Esophagus muscularis mucosa (tissue), 4 donors: ENCODE measurements at places on chromosomes 7 and 10. TPM values are rescaled to one million over a fixed set of nuclear protein-coding genes. Genes with fewer than 3 reads are reported as not detected.

Gene HOXA13
- not detected for total RNA-seq

Gene ARMC10
- total RNA-seq: 28.8 TPM

Gene MAGI2
- total RNA-seq: 20.7 TPM

Gene CTNNA3
- total RNA-seq: 15.0 TPM

Gene FAM221A
- total RNA-seq: 6.2 TPM

Gene SCRN1
- total RNA-seq: 81.0 TPM

DNA sequence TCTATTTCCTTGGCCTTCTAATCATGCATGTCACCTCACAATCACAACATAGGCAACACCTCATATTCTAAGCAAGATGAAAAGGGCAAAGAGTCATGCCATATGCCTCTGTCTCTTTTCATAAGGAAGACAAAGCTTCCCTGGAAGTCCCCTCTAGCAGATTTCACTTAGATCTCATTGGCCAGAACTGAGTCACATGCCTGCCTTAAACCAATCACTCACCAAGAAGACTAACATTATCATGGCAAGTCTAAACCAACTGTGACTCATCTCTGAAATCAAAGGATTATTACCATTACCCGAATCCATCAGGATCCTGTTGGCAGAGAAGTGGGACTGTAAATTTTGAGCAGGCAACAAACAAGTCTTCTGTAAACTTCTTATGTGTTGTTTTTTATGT lies 27.8 kb downstream of the CAV1 start:
- peaks cover 7% of the 10 kb centered on the region for H3K36me3 ChIP-seq
- H3K27me3 ChIP-seq: no peaks in the 10 kb centered on the region
- no peak for DNase-seq
- peaks cover 79% of the 10 kb centered on the region for H3K4me1 ChIP-seq
- H3K4me3 ChIP-seq: no peak overlapping the region

- no peak overlapping the region for H3K4me3 ChIP-seq
- no peak overlapping the region for H3K27ac ChIP-seq
- peaks cover 27% of the 10 kb centered on the region for H3K4me1 ChIP-seq
- no peaks in the 10 kb centered on the region for H3K27me3 ChIP-seq
- DNase-seq: no peak
Measured at GRCh38 chr10:79492839-79493238, 19.5 kb upstream of the EIF5AL1 start.

DNA sequence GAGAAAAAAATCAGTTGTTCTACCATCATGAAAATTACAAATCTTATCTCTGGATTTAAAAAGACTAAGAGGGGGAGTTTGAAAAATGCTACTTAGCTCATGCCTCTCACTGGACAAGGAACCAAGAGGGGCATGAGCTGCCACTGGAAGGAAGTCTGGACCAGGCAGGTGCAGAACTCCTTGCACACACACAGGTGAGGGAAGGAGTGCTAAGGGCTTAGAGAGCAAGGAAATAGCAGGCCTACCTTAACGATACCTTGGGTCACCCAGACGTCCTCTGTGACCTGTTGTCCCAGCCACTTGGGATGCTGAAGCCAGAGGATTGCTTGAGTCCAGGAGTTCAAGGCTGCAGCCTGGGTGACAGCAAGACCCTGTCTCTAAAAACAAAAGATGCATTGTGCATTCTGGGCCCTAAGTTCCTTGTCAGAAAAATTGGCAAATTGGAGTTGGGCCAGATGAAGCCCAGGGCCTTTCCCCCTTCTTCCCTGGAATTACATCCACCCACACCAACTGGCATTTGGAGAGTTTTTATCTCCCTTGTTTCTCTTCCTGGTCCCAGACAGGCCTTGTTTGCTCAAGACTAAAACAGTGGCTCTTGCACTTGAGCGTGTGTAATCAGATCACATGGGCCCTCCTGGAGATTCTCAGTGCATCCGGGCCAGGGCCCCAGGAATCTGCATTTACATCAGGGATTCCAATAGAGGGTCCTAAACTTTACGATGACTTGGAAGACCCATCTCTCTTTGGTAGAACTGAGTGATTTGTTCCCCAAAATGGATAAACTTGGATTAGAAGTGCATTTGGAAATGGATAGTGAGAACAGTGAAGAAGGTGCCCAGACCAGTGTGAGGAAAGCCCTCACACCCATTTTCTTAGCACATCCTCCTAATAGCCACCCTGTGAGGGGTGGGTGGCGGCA lies 3.0 kb downstream of the DDIT4 start:
- peaks cover 20% of the 10 kb centered on the region for H3K36me3 ChIP-seq
- no peak for DNase-seq
- peak overlapping the region; percentile 99 for H3K27ac ChIP-seq
- H3K27me3 ChIP-seq: no peaks in the 10 kb centered on the region
- H3K4me1 ChIP-seq: peaks cover 43% of the 10 kb centered on the region
- peak overlapping the region; percentile 94 for H3K4me3 ChIP-seq

DNA sequence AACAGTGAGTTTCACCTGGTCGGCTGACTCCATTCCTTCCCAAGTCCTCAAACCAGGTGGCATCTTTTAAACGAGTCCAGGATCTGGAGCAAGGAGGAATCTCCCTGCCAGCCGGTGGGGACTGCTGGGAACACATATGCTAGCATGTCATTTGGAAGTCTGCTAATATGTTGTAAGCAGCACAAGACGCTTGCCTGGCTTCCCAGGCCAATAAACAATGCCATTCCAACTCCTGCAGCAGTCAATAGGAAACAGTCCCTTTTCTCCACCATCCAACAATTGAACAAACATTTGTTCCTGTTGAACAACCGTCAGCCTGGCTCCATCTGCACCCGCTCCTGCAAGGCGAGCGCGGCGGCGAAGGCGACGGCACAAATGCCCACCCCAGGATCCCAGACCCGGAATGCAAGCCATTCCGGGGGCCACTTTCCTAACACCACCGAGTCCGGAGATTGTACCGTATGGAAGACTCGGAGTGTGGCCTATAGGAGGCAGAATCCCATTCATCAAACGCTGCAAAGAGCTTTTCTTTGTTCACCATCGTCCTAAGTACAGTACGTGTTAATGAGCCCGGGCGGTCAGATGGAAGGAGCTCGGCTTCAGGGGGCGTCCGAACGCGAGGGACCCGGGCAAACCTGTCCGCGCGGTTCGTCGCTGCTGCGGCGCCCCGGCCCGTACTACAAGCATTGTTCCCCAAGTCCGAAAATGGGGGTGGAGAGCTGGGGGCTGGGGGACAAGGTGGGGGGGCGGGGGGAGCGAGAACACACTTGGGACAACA lies 1.6 kb downstream of the FAM53B start:
- peaks cover 58% of the 10 kb centered on the region for H3K4me1 ChIP-seq
- peak overlapping the region; percentile 72 for H3K4me3 ChIP-seq
- no peaks in the 10 kb centered on the region for H3K36me3 ChIP-seq
- H3K27ac ChIP-seq: peak overlapping the region; percentile 90
- no peak for DNase-seq

GRCh38 chr10:62818426-62819011 lies 2.4 kb upstream of the EGR2 start:
- H3K27ac ChIP-seq: no peak overlapping the region
- H3K4me3 ChIP-seq: peak overlapping the region; percentile 80
- peaks cover 46% of the 10 kb centered on the region for H3K4me1 ChIP-seq
- peaks cover 28% of the 10 kb centered on the region for H3K27me3 ChIP-seq
- no peaks in the 10 kb centered on the region for H3K36me3 ChIP-seq

DNA sequence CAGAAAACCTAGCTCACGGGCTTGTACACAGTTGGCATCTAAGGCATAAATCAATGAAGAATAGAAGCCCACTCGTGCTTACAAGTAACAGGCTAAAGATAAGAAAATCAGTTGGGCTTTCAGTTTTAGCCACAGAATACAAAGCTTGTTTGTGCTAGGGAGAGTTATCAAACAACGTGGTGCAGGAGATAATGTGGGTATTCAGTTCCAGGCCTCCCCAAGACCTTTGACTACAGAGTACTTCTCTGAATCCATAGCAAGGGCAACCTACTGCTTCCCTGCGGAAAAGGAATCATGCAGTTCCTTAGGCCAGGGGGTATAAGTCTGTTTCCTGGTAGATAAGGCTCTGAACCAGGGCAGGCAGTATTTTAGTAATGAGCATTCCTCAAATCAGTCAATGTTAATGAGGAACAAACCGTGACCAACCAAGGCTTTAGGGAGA lies 219.5 kb upstream of the CSTF2T start:
- DNase-seq: no peak
- H3K36me3 ChIP-seq: no peaks in the 10 kb centered on the region
- no peak overlapping the region for H3K4me3 ChIP-seq

DNA sequence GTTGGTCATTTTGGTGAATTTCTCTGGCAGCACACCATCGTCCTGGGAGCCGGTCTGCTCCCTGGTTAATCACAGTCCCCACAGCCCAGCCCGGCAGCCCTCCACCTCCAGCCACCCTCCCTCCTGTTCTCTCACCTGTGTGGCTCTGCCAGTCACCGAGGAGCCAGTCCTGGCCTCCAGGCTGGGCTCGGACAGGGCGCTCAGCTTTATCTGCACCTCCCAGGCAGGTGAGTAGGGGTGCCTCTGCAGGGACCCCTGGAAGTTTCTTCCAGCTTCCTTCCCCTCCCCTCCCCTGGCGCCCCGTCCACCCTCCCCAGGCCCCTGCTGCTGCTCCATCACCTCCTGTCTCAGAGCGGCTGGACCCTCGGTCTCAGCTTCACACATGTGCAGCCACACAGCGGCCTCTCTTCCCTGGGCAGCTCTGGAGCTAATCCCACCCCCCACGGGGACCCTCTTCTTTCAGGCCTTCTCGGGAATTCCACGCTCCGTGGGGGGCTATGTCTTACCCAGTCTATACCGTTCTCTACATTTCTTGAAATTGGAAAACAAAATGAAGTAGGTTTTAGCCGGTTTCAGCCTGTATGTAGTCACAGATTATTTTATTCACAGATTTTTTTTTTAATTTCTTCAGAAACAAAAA lies 213.9 kb upstream of the PPP2R2D start:
- H3K4me3 ChIP-seq: no peak overlapping the region
- DNase-seq: no peak
- H3K27me3 ChIP-seq: no peaks in the 10 kb centered on the region
- no peak overlapping the region for H3K27ac ChIP-seq

- H3K4me1 ChIP-seq: peaks cover 91% of the 10 kb centered on the region
- no peak overlapping the region for H3K4me3 ChIP-seq
- H3K27ac ChIP-seq: no peak overlapping the region
- H3K36me3 ChIP-seq: no peaks in the 10 kb centered on the region
Measured at GRCh38 chr10:124081547-124082140, 11.8 kb downstream of the CHST15 start.

- H3K27ac ChIP-seq: no peak overlapping the region
- no peaks in the 10 kb centered on the region for H3K36me3 ChIP-seq
- no peak overlapping the region for H3K4me3 ChIP-seq
- no peaks in the 10 kb centered on the region for H3K27me3 ChIP-seq
Measured at GRCh38 chr10:122590153-122590552, 29.6 kb downstream of the DMBT1 start.

DNA sequence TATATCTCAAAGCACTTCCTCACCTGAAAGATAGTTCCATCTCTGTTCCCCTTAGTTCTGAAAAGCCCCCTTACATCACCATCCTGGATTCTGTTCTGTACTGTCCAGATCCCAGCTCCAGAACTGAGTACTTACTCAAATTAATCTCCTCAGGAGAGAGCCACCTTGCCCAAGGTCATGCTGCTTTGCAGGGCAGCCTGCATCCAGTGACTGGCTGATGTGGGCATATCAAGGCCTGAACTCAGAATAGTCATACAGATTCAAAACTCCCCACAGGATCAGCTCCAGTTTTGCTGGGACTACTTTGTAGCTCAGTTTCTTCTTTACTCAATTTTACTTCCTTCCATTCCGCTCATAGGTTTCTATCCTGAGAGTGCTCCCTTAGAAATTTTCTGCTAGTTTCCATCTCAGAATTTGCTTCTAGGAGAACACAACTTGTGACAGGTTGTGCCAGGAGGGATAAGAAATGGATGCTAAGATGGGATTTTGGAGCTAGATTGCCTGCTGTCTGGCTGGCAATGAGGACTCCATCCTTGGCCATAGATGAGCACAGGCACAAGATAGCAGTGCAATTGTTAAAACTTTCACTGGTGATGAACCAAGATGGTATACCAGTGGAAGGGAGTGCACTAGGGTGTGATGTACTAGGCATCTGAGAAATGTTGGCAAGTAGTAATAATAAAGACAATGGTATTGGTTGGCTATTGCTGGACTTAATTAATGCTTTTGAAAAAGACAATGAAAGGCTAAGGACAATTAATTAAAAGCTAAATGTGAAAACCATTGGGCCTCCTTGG lies 17.3 kb downstream of the SRGN start:
- no peaks in the 10 kb centered on the region for H3K36me3 ChIP-seq
- no peaks in the 10 kb centered on the region for H3K27me3 ChIP-seq
- H3K4me1 ChIP-seq: no peaks in the 10 kb centered on the region
- no peak for DNase-seq
- no peak overlapping the region for H3K4me3 ChIP-seq
- H3K27ac ChIP-seq: no peak overlapping the region

DNA sequence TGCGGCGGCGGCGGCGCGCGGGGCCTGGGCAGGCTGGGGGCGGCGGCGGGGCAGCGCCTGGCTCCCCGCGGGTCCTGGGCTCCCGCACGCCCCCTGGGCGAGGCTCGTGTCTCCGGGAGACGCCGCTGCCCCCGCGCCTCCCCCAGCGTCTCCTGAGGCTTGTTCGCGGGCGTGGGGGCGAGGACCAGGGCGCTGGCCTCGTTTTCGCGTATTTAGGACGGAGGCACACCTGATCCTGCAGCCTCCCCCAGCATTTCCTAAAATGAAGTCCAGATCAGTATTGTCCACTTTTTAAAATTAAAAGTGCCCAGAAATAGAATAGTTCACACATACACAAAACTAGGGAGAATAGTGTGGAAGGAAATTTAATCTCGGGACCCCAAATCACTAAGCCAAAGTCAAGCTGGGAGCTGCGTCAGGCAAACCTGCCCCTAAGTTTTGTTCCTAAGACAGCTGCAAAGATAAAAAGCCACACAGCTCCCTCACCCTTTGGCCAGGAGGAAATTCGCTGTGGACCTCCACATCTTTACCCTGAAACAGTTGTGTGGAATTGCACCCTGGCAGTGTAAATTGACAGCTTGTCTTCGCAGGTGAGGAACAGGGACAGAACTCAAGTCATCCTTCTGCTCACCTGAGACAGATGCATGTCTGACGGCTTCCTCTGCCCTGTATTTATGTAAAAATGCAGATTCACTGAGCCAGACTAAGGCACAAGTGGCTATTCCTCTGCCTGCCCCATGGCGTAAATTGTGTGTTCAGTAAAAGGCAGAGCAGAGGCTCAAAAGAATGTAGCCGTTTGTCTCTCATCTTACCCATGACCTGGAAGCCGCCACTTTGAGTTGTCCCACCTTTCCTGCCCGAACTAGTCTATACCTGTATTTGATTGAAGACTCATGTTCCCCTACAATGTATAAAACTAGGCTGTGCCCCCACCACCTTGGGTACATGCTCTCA lies 740 bp downstream of the GALNT11 start:
- DNase-seq: no peak
- peaks cover 19% of the 10 kb centered on the region for H3K4me1 ChIP-seq
- H3K4me3 ChIP-seq: peak overlapping the region; percentile 84
- H3K27ac ChIP-seq: peak overlapping the region; percentile 92

- no peaks in the 10 kb centered on the region for H3K36me3 ChIP-seq
- no peaks in the 10 kb centered on the region for H3K4me1 ChIP-seq
- H3K27me3 ChIP-seq: no peaks in the 10 kb centered on the region
Measured at GRCh38 chr10:35889971-35890675, 248.0 kb upstream of the FZD8 start.

GRCh38 chr7:30476459-30477145 lies 2.0 kb downstream of the NOD1 start:
- no peaks in the 10 kb centered on the region for H3K36me3 ChIP-seq
- H3K4me1 ChIP-seq: peaks cover 78% of the 10 kb centered on the region
- no peak for DNase-seq
- H3K27me3 ChIP-seq: no peaks in the 10 kb centered on the region
- H3K27ac ChIP-seq: peak overlapping the region; percentile 97
- H3K4me3 ChIP-seq: peak overlapping the region; percentile 1
